ENCODE measurements at places on chromosomes 1 and 21.

DNA sequence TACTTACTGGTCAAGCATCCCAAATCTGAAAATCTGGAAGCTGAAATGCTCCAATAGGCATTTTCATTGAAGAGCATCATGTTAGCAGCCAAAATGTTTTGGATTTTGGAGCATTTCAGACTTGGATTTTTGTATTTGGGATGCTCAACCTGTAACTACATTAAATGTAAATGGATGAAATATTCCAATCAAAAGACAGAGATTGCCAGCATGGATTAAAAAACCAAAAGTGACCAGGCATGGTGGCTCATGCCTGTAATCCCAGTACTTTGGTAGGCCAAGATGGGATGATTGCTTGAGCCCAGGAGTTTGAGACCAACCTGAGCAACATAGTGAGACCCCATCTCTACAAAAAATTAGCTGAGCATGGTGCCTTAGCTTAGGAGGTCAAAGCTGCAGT is 110.3 kb downstream of the URB2 start:
- DNase-seq: no peak

DNA sequence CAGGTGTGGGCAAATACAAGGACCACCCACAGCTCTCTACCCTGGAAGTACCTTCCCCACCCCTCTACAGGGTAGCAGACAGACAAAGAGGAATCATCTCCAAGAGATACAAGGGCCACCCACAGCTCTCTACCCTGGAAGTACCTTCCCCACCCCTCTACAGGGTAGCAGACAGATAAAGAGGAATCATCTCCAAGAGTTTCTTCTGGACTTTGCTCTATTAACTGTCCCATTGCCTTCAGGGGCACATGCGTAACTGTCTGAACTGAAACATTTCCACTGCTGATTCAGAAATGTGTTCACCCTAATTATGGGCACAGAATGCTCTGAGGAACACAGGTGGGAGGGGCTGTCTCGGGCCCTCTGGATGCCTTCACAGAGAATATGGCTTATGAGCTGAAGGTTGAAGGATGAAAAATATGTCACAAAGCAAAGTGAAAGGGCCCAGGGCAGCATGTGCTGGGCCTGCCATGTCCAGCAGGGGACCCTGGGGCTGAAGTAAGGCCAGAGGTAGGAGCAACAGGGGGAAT is 43.9 kb downstream of the ZNF281 start:
- no peak for DNase-seq

DNA sequence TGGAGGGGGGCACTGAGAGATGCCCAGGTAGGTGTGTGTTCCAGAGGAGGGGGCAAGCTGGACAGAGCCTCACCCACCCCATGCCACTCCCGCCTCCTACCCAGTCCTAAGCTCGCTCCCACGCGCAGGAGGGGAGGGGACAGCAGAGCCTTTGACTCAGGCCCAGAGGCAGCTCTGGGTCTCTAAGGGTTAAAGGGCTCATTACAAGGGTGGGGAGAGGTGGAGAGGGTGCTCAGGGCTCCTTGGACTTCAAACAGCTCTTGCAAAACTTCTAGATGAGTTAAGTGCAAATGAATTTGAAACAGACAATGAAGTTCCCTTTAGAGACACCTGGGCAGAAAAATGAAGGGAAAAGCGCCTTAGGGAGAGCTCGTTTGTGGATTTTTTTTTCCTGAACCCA is 104.2 kb upstream of the CASZ1 start:
- no peak for DNase-seq

GRCh38 chr1:156879876-156880275 is 13.6 kb upstream of the PEAR1 start:
- no peak for DNase-seq

DNA sequence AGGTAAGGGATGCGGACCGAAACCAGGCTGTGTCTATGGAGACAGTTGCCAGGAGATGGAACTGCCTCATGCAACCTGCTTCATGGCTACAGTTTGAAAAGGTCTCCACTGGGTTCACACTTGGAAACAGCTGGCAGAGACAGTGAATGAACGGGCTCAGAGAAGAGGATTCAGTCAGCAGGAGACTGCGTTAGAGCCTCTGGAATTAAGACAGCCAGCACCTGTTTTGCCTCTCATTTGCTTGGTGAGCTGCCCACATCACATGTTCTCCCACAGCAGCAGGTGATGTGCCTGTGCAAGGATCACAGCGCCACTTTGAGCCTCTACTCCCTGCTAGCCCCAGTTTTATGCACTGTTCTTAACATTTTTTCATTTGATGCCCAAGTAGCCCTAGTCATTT is 321.0 kb downstream of the PLPP3 start:
- no peak for DNase-seq

DNA sequence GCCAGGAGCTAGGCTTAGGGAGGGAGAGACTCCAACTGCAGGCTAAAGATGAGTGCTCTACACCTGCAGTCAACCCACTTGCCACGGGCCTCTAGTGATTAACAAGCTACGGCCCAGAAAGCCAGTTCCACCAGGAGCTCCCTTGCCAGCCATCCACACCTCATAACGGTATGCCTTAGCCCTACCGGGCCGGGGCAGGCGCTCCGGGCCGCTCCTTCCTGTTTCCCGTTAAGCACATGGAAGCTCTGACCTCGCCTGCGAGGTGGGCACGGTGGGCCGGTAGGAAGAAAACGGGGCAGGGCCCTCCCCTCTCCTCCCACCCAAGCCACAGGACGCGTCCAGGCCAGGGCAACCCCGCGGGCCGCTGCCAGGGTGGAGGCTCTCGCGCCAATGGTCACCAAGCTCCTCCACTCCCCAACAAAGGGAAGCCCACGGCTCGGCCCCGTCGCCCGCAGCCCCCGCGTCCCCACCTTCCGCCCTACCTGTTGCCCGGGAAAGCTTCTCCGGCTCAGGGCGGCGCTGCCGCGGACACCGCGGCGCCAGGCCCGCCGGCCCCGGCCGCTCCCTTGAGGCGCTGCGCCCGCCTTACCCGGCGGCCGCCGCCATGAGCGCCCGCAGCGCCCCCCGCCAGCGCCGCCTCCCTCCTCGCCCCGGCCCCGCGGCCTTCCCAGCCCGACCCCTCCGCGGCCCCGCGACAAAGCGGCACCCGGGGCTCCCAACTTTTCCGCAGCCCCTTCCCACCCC is 627 bp downstream of the CERS2 start:
- DNase-seq: no peak

DNA sequence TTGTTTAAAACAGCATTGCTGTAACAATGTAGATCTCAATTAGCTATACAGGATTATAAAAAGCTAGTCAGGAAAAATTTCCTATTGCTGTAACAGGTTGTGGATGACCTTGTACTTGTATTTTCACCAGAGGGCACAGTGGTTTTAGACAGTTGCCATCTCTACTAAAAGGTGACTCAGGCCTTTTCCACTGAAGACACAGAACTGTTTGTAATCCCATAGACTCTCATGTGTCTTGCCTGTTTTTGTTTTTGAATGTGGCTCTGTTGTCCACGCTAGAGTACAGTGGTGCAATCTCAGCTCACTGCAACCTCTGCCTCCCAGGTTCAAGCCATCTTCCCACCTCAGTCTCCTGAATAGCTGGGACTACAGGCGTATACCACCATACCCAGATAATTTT is 5.9 kb downstream of the MTFR1L start:
- no peak for DNase-seq

- no peak for DNase-seq
Measured at GRCh38 chr1:40690771-40691537, 550 bp upstream of the NFYC start.

DNA sequence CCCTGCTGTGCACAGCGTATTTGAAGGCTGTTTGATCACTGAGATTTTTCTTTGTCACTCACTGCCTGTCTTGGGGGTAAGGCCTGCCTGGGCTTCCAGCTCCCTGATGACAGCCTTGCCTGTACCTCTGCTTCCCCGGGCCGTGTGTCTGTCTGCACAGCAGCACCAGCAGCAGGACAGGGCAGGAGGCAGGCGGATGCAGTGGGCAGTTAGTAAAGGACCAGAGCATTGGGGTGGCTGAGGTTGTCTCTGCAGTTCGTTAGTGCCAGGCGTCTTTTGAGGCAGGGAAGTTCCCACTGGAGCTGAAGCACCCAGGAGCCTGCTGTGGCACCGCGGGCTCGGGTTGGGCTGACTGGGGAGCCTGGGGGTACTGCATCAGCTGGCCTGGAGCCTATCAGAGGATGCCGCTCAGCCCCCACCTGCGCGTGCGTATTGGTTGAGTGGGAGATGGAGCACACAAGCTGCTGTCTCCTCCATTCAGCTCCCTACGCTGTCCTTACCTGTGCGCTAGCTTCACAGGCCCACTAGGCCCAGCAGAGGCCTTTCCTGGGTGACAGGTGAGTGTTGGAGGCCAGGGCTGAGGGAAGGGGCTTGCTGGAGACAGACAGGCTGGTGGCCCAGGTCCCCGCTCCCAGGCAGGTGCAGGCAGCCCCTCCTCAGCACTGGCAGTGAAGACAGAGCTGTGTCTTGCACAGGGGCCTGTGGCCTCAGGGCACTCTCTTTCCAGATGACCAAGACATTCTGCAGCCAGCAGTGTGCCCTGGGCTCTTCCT is 28.2 kb downstream of the SNAP47 start:
- no peak for DNase-seq

DNA sequence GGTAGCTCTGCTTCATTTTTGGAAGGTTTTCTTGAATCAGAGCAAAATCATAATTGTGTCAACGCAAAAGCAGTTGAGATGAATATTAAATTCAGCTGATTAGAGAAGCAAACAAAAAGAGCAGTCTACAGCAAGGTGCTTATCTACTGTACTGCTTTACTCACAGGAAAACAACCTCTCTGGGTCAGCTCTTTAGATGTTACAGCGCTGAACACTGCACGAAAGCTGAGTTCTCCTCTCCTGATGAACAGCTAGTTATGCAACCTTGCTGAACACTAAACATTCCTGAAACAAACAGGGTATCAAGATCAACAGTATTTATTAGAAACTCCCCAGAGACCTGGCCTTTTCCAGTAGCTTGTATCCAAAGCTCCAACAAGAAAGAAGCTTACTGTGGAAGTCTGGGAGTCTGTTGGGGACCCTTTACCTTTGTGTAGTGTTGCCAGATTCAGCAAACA is 41.3 kb downstream of the TBCE start:
- DNase-seq: no peak

GRCh38 chr1:14946684-14947238 is 206.8 kb upstream of the TMEM51 start:
- no peak for DNase-seq

- no peak for DNase-seq
Measured at GRCh38 chr21:38439957-38440356, 58.3 kb downstream of the ERG start.

DNA sequence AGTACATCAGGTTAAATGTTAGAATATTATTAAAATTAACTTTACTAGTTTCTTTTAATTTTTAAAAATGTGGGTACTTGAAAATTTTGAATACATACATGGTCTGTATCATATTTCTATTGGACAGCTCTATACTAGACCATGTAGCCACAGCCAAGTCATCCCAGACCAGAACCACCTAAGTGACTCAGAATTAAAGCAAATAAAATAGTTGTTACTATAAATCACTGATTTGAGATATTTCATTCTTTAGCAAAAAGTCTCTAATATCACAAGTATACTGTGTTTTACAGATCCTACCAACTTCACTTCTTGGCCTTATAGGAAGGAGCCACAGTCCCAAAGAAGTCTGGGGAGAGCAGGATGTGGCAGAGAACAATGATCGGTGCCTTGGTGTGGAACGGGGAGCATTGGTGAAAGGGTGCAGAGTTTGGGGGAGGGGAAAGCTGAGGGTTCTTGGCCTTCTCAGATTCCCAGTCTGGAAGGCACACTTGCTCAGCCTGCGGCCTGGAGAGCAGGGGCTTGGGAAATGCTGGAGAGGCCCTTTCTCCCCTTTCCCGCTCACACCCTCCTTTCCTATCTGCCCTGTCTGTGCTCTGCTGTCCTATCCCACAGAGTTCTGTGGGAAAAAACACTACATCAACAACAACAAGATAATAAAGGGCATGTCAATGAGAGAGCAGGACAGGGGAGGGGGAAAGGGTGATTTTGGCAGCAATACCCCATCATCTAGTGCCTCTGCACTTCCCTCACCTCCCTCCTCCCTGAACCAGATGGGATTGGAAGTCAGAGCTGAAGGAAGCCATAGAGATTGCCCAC is 122.1 kb downstream of the NGF start:
- no peak for DNase-seq

GRCh38 chr21:41895643-41896493 is 16.7 kb upstream of the PRDM15 start:
- DNase-seq: no peak

DNA sequence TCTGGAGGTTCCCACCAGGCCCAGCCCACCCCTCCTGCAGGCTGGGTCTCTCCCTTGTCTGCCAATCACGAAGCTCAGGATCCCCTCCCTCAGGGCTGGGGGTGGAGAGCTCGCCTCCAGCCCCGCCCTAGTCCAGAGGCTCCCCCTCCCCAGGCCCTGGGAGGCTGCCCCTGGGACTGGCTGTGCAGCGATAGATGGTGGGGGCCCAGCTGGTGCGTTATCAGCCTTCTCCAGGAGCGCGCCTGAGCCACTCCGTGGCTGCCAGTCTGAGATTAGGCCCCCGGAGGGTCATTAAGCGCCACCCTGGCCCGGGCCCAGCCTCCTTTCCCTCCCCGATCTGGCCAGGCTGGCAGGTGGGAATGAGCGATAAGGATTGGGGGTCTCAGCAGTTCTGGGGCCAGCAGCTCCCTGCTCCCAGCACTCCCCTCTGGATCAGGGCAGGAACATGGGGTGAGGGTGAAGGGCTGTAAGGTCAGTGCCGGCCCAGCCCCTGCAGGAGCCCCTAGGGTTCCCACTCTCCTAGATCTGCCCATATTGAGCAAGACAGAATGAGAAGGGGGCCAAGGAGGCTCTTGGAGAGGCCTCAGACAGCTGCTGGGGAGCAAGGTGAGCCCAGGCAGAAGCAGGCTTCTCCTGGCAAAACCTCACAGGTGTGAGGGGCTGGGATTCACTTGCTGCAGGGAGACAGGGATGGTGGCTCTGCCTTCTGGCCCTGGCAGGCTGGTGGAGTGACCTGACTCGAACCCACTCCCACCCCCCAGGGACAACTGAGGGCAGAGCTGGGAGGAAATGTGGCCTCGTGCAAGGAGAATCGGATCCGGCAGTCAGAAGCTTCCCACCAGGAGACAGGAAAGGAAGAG is 8.5 kb downstream of the PDZK1IP1 start:
- DNase-seq: no peak

GRCh38 chr1:38026592-38027200 is 14.2 kb downstream of the UTP11 start:
- no peak for DNase-seq

DNA sequence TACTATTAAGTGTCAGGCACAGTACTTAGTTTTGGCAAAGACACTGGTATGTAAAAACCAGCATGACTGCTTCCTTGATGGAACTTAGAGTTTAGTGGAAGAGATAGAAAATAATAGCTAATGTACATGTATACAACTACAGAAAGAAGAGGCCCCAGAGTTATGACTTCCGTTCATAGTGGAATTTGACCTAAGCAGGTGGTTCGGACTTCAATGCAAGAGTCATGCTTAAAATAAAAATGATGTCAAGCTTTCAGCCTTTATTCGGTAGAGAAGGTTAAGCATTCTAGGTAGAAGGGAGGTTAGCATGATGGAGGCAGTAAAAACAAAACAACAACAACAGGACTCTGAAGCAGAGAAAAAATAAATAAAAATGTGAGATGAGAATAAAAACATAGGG is 165.9 kb downstream of the KCNT2 start:
- DNase-seq: no peak

- DNase-seq: no peak
Measured at GRCh38 chr21:27033471-27033870, 66.6 kb upstream of the ADAMTS5 start.

GRCh38 chr1:161816201-161816600 is 50.1 kb downstream of the ATF6 start:
- no peak for DNase-seq

- DNase-seq: no peak
Measured at GRCh38 chr1:99003581-99004253, 944 bp downstream of the PLPPR5 start.

Measured in stimulated activated CD8-positive, alpha-beta memory T cell treated with anti-CD3 and anti-CD28 coated beads, Interleukin-4, amount 100 ng/mL, for 4 hours (primary cell).